Activated CD8-positive, alpha-beta T cell treated with anti-CD3 and anti-CD28 coated beads, Interleukin-2, amount 10 ng/mL, durations not matched to agents 7 days and 5 days (primary cell): ENCODE measurements at places on chromosomes 13 and 19.

DNA sequence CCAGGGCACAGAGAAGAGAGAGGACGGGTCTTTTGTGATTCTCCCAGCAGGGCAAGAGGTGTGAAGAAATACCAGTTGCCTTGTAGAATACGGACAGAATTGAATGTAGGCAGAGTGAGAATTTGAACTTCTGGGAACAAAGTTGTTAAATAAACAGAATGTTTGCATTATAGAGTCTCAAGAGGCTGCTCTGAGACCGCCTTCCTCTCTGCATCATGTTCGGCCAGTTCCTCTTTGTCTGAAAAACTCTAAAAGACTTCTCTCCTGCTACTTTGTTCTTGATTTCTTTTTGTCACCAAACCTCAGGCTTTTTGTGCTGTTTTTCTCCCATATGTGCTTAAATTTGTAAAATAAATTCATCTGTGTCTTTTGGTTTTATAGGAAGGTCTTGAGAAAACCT is 256.4 kb downstream of the DLEU7 start:
- no peak overlapping the region for H3K4me3 ChIP-seq
- H3K27me3 ChIP-seq, result peaks cover 4% of the 10 kb centered on the region
- no peak for DNase-seq
- H3K27ac ChIP-seq, result no peak overlapping the region
- peaks cover 22% of the 10 kb centered on the region for H3K4me1 ChIP-seq
- H3K36me3 ChIP-seq, result no peaks in the 10 kb centered on the region

- DNase-seq, result peak; percentile 27
- H3K36me3 ChIP-seq, result no peaks in the 10 kb centered on the region
- peaks cover 56% of the 10 kb centered on the region for H3K27me3 ChIP-seq
- H3K4me3 ChIP-seq, result peak overlapping the region; percentile 50
- peaks cover 28% of the 10 kb centered on the region for H3K4me1 ChIP-seq
Measured at GRCh38 chr13:102399791-102400674, 1.8 kb downstream of the FGF14 start.

DNA sequence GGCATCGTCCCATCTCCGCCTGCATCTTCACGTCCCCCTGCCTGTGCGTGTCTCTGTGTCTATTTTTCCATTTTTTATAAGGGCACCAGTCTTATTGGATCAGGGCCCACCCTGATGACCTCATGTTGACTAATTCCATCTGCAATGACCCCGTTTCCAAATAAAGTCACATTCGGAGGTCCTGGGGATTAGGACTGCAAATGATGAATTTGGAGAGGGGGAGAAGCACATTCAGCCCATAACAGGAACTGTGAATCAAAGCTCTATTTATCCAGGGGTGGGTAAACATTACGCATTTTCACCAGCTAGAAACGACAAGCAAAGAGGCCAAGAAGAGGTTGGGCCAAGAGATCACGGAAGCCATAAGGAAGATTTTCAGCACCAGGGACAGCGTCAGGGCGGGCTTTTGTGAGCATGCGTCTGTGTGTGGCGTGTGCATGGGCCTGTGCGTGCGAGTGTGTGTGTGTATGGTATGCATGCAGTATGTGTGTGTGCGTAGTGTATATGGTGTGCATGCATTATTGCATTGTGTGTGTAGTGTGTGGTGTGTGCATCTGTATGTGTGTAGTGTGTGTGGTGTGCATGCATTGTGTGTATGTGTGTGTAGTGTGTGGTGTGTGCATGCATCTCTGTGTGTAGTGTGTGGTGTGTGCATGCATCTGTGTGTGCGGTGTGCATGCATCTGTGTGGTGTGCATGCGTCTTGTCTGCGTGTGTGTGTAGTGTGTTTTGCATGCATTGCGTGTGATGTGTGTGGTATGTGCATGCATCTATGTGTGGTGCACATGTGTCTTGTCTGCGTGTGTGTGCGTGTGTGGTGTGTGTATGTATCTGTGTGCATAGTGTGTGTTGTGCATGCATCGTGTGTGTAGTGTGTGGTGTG is 19.6 kb downstream of the CELF5 start:
- H3K27me3 ChIP-seq, result no peaks in the 10 kb centered on the region
- H3K4me3 ChIP-seq, result no peak overlapping the region
- no peaks in the 10 kb centered on the region for H3K4me1 ChIP-seq
- DNase-seq, result peak; percentile 77
- H3K36me3 ChIP-seq, result no peaks in the 10 kb centered on the region
- no peak overlapping the region for H3K27ac ChIP-seq

GRCh38 chr13:39960191-39960590 is 304.7 kb downstream of the COG6 start:
- H3K27ac ChIP-seq, result no peak overlapping the region
- no peaks in the 10 kb centered on the region for H3K27me3 ChIP-seq
- no peak for DNase-seq
- H3K4me1 ChIP-seq, result peaks cover 42% of the 10 kb centered on the region

DNA sequence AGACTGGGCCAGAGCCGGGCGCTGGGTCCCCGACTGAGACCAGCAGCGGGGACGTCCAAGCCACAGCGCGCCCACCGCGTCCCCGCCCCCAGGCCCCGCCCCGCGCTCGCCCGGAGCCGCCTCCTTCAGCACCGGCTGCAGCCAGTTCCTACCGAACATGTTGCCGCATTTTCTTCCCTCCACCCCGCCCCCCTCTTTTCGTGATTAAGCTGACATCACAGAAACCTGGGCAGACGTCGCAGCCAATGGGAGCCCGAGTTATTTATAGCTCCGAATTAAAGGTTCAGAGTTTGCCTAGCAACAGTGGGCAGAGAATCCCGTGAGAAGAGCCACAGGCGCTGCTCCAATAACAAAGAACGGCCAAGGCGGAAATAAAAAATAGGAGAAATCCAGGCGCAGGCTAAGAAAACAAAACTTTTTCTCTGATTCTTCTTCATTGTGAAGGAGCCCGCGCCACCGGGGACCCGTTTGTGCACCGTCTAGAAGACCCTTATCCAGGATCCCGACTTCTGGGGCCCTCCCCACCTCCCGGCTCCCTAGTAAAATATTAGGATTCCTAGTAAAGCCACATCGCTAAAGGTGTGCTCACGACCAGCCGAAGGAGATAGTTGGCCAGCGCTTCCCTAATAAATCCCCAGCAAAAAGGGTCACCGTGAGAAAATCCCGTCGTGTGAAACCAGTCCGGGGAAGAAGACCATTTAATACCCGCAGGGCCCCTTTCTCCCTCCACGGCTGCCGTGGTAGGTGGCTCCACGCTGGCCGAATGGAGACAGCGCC is 61.7 kb downstream of the SERP2 start:
- H3K27me3 ChIP-seq, result peaks cover 21% of the 10 kb centered on the region
- peak overlapping the region; percentile 58 for H3K27ac ChIP-seq
- H3K4me3 ChIP-seq, result peak overlapping the region; percentile 78
- peak; percentile 92 for DNase-seq

DNA sequence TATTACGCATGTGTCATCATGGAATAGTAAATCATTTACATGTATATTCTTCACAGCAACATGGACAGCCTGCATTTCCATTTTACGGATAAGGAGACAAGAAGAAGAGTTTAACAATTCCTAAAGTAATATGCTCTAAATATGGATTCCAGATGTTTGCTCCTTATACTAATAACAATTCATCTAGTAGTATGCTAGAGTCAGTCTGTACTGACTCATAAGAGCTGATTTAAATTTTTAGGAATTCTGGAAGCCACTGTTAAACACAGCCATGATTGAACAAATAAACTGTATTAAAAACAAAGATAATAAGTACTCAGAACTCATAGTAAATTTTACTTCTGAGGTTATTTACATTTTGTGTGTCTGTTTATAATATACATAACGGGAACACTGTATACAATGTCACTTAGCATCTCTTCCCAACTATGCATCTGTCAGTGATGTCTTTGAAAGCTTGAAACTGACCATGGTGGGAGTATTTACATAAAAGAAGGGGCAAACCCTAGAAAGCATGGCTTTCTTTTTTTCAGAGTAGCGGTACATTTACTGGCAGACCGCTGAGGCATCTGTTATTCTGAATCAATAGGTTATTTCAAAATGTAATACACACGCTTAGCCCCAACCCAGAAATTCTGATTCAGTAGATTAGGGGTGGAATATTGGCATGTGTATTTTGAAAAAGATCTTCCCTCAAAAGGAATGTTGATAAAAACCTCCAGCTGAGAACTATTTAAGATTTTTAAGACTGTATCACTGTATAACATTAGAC is 12.9 kb downstream of the ZC3H13 start:
- H3K27me3 ChIP-seq, result no peaks in the 10 kb centered on the region
- peaks cover 44% of the 10 kb centered on the region for H3K36me3 ChIP-seq
- H3K4me1 ChIP-seq, result no peaks in the 10 kb centered on the region
- H3K4me3 ChIP-seq, result no peak overlapping the region
- no peak overlapping the region for H3K27ac ChIP-seq
- DNase-seq, result no peak

DNA sequence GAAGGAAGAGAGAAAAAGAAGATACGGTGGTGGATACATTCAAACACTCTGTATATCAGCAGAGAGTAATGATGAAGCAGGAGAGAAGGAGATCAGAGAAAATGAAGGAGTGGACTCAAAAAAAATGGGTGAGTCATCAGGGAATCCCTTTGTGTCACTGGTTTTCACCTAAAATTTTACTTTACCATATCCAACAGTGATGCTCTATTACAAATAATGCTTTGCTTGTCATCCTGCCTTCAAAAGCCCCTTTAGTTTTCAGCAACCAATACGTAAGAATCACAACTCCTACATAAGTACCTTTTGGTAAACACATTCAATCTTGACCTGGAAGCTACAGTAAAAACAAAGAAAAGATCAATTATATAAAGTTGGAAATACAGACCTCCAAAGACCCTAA is 88.8 kb downstream of the ENOX1 start:
- no peaks in the 10 kb centered on the region for H3K36me3 ChIP-seq
- H3K4me3 ChIP-seq, result no peak overlapping the region
- peaks cover 6% of the 10 kb centered on the region for H3K27me3 ChIP-seq
- H3K27ac ChIP-seq, result no peak overlapping the region

DNA sequence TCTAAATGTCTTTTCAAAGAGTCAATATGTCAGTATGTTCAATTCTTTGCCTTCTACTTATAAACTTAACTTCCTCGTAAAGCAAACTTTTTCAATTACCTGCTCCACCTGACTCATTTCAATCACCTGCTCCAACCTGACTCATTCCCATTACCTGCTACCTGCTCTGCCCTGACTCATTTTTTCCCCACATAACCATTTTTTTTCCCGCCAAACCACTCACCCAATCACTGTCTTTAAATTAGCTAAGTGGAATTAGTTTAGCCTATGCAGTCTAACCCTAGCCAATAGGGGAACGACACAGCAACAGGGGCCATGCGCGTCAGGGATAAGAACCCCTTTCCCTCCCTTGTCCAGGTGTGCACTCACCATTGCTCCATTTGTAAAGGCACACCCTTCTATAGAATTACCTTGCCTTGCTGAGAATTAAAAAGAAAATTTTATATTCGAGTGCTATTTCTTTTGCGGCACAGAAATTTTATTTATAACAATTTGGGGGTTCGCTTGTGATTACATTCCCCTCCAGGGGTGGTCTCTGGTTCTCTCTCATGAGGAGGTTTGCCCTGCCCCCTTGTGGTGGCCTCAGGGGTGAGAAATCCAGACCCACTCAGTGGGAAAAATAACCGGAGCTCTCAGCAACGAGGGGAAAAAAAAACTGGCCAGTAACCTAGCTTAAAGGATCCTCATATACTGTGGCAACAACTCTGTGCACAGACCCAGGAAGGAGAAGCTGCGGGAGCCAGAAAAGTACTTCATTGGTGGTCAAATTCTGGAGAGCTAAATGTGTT is 193.1 kb downstream of the ZNF486 start:
- H3K4me1 ChIP-seq, result no peaks in the 10 kb centered on the region
- no peaks in the 10 kb centered on the region for H3K36me3 ChIP-seq
- no peak overlapping the region for H3K27ac ChIP-seq
- no peak overlapping the region for H3K4me3 ChIP-seq
